ENCODE measurements at places on chromosomes 1 and 21. TPM values are rescaled to one million over a fixed set of nuclear protein-coding genes. Genes with fewer than 3 reads are reported as not detected.
A peak's percentile ranks its signal among the peaks of the same experiment; 100 is the strongest.

PAPPA2 gene
- total RNA-seq = 21.5 TPM

- no peak for DNase-seq
These were observed 138.4 kb downstream of the SYT2 start for GRCh38 chr1:202571719-202572339.

HSD3B1 gene
- 2.8 TPM for total RNA-seq

USH2A gene
- 0.02 TPM for total RNA-seq

- DNase-seq = peak; percentile 93
These were observed 47.4 kb upstream of the PRDX6 start for GRCh38 chr1:173429471-173430402.

DNA sequence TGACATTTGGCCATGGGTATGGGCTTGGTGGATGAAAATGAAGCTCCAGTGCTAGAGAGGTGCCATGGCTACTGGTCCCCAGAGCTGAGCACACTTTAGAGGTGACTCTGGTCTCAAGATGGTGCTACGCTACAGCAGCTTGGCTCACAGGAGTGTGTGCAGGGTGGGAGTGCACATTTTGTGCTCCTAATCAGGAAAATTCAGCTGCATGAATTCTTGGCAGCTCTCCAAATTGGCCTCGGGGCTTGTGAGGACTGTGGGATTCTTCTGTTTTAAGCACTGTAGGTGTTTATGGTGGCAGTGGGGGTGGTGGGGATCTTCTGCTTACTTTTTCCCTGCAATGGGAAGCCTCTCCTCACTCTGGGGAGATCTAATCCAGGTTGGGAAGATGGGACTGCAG lies 17.3 kb upstream of the TIPRL start:
- DNase-seq = no peak

CFHR5 gene
- total RNA-seq = not detected

DNA sequence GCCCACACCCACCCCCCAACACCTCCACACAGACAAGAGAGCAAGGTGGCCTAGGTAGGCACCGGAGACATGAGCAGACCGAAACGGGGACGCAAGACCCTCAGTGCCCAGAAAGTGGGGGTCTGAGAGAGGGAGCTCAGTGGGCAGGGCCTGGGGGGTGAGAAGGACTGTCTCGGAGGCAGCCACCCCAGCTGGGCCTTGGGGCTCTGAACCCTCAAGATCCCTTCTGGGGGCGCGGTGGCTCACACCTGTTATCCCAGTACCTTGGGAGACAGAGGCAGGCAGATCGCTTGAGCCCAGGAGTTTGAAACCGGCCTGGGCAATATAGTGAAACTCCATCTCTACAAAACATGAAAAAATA lies 9.1 kb upstream of the GNB1 start:
- DNase-seq = no peak

PLA2G2C gene
- not detected for total RNA-seq

- DNase-seq = no peak
These were observed 18.2 kb downstream of the OR2C3 start for GRCh38 chr1:247517795-247518612.

GRCh38 chr1:223870617-223871574 lies 25.1 kb upstream of the TP53BP2 start:
- DNase-seq = no peak

GRCh38 chr1:193438312-193438711 lies 251.9 kb upstream of the B3GALT2 start:
- no peak for DNase-seq

DNA sequence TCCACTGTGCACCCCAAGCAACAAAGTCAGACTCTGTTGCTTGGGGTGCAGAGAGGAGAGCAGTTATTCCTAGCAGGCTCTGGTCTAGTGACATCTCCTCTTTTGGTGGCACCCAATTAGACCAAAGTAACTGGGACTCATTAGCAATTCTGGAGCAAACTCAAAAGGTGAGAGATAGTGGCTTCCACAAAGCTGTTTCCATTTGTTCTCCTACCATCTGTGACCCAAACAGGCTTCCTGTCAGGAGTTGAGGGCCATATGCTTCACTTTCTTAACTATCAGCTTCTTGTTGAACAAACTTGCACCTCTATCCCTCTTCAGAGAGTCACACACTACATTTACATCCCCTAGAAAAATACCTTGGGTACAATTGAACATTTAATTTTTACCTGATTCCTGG lies 1.5 kb upstream of the ATXN7L2 start:
- DNase-seq = no peak
